T-cell (primary cell): ENCODE measurements at places on chromosomes 12 and 14.

DNA sequence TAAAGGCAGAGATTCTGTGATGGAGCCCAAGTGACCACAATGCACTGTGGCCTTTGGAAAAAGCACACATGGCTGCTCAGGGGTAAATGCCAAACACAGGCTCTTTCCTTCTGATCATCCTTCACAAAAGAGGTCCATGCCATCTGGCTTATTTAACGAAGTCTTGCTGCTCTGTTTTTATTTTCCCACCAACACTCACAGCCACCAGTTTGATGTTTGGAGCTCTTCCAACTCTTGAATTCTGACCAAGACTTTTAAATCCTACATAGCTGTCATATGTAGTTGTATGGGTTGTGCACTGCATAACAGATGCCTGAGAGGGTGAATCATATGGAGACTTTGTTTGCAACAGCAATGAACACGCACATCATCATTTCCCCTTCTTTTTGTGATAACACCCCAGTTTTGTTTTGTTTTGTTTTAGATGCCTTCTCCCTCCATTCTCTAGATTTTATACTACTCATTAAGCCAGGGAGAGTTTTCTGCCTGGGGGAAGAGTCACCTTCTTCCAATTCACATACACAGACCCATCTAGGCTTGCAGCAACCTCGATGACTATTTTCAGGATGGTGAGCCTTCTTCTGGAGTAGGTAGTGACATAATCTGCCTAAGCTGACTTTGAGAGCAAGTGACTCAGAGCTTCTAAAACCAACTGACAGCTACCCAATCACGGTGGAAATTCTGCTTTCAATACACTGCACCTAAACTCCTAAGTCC is 145.2 kb upstream of the WSCD2 start:
- no peak for DNase-seq

- DNase-seq: no peak
Measured at GRCh38 chr12:14849661-14850060, 6.3 kb upstream of the ART4 start.

DNA sequence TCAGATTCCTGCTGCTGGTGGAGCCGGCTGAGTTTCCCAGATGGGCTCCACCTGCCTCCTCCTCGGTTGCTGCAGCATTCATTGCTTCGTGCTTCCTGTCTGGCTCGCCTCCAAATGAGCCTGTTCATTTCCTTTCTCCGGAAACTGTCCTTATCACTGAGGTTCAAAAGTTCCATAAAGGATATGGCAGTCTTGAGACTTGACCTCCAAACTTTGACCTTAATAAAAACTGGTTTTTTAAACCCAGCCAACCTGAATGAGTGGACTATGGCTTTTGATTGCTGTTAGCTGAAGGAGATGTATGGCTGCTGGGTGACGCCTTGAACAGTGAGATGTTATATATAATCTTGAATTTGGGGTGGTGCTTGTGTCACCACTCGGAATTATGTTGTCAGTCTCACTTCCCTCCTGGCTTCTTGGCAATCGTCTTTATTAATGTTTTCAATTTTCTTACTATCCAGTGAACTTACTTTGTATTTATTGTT is 62.7 kb downstream of the RASSF3 start:
- no peak for DNase-seq

DNA sequence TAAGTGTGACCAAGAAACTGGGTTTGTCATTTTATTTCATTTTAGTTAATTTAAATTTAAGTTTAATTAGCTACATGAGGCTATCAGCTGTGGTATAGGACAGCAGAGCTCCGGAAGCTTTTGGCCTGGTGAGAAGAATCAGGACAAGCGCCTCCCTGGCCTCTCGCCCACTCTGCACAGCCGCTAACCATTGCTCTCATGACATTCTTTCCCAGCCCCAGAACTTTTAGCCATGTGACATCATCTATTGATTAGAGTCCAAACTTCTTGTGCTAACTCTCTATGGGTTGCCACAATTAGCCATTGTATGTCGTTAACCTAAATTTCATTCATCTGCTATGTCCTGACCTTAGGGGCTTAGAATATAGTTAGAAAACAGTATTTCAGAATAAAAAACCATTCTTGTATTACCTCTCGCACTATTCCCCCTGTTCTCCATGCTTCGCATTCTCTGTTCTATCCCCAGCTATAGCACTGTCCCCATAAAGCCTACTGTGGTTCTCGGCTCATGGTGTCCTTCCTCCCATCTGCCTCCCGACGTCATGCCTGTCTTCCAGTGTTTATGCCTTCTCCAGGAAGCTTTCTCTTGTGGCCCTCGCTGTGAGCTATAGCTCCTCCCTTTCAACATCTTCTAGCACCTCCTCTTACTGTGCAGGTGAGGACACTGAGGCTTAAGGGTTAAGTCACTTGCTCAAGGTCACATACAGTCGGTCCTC is 23.5 kb downstream of the SSH1 start:
- DNase-seq: no peak

DNA sequence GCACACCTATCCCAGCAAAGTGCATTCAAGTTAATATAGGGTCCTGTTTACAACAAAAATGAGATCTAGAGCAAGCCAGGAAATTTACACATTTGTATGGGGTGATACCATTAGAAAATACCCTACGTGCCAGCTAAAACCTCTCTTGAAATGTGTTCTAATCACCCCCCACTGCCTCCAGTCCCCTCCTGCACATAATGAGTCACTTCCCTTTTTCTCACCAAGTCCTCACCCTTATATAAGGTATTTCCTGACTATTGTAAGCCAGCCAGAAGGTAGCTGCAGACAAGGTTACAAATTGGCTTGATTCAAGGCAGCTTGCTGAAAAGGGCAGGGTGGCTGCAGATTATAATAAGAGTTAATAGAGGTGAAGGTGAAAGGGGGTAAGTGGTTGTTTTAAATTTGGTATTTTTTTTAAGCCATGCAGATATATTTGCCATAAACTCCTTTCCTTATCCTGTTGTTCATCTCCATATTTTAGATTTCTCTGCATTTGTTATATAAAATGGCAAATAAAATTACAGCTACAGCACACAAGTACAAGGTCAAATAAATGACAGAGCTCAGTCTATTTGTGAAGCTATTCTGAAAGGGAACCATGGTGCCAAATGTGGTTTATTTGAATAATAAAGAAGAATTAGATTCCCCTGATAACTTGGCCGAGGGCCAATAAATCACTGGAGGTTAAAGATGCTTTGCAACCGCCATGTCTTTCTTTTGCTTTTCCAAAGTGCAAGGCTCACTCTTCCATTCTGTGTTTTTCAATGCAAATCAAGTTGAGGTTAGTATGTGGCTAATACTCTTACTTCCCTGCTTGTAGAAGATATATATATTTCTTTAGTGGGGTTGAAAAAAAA is 385.9 kb downstream of the EGLN3 start:
- no peak for DNase-seq

DNA sequence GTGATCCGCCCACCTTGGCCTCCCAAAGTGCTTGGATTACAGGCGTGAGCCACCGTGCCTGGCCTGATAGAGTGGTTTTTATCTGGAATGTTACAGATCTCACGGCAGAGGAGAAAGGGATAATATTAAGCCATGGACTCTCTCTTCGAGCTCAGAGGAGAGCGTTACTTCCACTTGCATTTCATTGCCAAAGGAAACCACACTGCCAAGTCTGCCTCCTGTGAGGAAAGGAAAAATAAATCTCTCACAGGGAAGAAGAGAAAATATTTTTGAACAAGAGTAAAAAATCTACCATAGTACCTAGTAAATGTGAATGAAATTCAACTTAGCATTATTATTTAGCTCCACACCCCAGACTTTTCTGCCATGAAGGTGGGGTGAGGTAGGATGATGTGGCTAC is 319.2 kb upstream of the PRICKLE1 start:
- DNase-seq: no peak

GRCh38 chr12:57890191-57891115 is 43.9 kb upstream of the CTDSP2 start:
- DNase-seq: no peak

DNA sequence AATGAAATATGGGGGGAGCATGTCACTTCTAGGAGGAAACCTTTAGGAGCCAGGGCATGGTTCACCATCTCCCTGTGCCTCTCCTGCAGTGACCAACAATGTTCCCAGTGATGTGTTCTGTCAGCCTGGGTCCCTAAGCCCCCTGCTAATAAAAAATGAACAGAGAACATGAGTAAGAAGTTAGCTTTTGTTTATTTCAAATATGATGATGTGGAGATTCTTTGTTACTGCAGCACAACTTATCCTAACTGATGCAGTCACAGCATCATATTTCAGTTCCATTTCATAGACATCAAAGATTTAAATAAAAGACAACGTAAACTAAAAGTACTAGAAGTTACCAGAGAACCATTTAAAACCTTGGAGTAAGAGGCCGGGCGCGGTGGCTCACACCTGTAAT is 43.9 kb downstream of the SERPINA3 start:
- no peak for DNase-seq

DNA sequence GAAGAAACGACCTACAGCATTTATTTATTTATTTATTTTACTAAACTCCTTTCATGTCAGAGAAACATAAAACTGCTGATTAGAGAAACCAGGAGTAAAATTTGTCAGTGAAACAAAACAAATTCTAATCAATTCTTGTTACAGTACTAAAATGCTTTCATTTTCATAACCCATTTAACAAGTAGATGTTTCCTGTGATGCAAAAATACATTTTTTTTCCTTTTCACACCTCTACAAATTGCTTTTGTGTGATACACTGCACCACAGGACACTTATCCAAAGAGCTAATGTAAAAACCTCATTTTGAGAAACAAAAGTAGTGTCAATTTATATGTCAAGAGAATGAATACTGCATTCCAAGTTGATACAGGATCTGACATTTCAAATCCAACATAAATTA is 155.1 kb downstream of the SYT1 start:
- no peak for DNase-seq

DNA sequence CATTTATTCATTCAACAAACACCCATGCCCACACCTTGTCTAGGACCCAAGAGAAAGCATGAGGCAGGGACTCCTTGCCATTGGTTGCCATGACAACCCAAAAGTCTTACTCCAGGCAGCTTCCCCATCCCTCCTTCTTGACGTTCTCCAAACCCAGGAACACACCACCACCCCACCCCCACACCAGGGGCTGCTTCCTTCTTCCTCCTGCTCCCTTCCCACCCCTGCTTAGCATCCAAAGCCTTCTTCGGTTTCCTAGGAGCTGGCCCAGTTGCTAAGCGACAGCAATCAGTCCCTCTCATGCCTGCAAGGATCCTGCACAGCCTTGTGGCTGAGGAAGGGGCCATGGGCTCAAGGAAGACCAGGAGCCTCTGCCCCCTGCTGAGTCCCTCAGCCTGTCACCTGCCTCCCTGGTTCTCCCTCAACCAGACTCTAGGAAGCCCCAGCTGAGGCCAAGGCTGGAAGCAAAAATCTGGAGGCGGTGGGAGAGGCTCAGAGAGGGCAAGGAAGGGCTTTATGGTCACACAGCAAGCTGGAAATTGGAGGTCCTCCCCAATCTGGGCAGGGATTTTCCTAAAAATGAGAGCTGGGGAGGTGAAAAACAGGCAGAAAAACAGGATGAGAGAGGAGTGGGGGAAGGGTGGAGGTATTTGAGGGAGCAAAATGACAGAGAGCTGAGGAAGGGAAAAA is 15.4 kb downstream of the RASAL1 start:
- no peak for DNase-seq

DNA sequence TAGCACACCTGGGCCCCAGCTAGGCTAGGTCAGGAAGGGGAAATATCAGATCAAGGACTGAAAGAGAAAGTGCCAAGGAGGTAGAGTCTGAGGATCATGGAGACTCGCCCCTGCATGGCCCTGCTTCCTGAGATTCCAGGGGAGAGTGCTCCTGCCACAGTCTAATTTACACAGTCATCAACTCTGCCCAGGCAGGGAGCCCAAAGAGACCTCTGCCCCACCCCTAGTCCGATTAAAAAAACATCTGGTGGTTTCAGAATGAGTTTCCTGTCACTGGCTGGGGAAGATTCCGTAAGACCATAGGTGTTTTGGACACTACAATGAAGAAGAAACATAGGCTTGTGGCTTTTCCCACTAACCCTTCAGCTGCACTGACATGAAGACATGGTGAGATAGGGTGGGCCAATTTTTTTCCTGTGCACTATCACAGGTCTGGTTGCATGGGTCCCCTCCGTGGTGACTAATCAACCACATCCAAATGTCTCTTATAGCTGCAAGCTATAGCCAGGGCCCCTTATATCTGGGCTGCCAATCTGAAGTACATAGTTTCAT is 31.5 kb upstream of the GZMB start:
- DNase-seq: no peak

GRCh38 chr12:30095511-30095910 is 311.8 kb upstream of the TMTC1 start:
- no peak for DNase-seq

DNA sequence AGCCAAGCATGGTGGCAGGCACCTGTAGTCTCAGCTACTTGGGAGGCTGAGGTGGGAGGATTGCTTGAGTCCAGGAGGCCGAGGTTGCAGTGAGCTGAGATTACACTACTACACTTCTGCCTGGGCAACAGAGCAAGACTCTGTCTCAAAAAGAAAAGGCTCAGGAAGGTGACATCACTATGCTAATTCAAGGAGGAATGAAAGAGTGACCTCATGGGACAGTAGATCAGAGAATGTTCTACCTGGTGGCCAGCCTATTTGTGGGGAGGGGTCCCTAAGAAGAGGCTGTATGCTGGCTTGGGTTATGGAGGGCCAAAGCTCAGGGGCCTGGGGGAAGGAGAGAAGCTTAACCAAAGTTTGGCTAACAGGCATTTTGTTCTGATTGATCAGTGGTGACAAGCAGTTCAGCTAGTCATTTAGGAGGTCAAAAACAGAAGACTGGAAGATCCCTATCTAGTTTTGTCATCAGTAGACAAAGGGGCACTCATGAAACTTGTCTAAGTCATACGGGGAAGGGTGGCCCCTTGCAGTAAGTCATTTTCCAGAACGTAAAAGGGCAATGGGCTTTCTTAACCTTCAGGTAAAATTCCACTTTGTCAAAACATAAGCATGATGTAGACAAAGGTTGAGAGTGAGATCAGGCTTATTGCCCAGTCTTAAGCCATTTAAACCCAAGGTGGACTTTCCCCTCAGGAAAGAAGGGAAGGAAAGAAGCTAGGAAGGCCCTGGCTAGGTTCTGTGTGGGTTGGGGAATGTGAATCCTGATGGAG is 60.8 kb upstream of the EEA1 start:
- no peak for DNase-seq
